ENCODE measurements at places on chromosomes 2 and 18.

GRCh38 chr2:127034051-127034450 is 72.9 kb downstream of the BIN1 start:
- no peak for DNase-seq

DNA sequence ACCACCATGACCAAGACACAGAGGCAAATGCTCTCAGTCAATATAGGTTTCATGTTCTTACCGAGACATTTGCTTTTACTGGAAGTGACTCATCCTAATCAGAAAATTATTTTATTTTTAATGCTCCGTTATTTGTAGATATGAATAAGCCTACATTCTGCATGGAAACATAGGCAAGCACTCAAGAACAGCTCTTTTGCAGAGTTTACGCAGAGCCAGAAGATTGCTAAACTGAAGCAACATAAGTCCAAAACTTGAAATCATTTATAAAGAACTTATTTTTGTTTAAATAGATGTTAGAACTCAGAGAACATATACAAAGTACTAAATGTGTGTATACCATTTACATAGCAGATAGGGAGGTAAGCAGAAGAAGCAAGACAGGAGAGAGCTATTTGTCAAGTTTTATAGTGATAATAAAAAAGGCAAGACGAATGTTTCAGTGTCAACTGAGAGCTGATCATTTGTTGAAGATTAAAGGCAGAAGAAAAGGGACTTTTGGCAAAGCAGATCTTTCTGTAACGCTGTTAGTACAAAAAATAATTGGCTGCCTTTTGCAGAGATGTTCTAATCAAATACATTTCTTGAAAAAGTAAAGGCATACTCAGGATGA is 12.4 kb upstream of the PPP1R1C start:
- no peak for DNase-seq

DNA sequence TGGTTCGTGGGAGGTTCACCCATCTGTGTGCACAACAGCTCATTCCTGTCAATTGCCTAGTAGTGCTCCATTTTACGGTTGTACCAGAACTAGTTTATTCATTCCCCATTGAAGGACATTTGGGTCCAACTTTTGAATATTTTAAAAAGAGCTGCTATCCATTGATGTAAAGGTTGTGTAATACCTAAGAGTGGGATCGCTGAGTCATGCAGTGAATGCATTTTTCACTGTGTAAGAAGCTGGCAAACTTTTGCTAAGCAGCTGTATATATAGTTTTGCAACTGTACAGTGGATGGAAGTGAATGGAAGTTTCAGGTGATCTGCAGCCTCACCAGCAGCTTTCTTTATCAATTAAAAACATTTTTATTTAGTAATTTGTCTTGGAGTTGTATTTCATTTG is 104.5 kb downstream of the DCDC2C start:
- DNase-seq = no peak

- no peak for DNase-seq
These were observed 41.7 kb downstream of the APOB start for GRCh38 chr2:21001988-21002813.

DNA sequence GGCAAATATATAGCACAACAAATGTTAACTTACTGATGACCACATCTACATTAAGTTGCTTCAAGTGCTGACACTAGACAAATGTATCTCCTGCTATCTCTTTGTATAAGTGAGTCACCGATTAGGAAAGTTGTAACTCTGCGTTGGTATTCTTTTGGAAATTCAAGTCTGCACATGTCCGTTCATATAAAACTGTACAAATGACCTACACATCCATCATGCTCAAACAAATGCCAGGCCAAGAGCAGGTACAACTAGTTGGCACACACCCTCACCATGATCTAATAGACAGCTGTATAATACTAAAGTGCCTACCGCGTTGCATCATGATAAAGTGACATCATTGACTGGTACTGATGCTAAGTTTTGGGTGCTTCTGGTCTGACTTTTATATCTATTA is 141.1 kb downstream of the RBMS1 start:
- DNase-seq = no peak

- DNase-seq = no peak
These were observed 6.9 kb upstream of the GYPC start for GRCh38 chr2:126649101-126649500.

GRCh38 chr2:72991980-72992733 is 74.8 kb downstream of the EMX1 start:
- DNase-seq = no peak

- DNase-seq = no peak
These were observed 89.3 kb upstream of the OTOS start for GRCh38 chr2:240229603-240230235.

DNA sequence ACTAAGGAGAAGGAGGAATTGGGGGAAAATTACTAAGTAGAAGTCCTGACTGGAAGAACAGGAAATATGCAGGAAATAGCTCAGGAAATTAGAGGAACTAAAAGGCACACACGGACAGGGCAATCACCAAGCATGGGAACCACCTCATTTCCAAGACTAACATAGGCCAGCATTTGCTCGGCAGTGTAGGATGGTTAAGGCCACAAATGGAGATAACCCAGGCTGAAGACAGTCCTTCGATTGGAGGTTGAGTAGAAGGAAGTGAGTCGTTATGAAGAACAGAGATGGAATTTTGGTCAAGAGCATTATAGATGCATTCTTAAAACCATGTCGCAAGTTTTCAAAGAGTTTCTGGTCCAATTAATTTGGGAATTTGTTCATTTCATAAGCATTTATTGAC is 401.4 kb downstream of the ALK start:
- DNase-seq = no peak

GRCh38 chr2:67660871-67661270 is 263.7 kb downstream of the ETAA1 start:
- DNase-seq = no peak

DNA sequence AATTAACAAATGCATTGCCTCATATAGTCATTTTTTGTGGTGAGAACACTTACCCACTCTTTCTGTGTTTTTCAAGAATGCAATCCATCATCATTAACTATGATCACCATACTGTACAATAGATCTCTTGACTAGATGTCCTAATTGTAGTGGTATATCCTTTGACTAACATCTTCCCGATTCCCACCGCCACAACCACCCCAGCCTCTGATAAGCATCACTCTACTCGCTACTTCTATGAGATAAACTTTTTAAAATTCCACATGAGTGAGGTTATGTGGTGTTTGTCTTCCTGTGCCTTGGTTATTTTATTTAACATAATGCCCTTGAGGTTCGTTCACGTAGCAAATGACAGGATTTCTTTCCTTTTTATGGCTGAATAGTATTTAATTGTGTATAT is 6.6 kb downstream of the VWA3B start:
- no peak for DNase-seq

DNA sequence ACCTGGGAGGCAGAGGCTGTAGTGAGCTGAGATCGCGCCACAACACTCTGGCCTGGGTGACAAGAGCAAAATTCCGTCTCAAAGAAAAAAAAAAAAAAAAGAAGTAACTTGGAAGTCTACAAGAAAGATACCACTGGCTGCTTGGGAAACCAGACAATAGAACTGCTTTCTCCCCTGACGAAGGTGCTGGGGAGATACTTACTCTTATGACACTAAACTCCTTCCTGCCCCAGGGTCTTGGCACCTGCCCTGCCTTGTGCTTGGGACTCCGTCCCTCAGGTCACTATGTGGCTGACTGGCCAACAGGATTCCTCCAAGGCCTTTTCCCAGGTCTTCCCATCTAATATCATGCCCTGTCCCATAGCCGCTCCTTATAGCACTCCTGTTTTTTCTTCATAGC is 30.7 kb downstream of the INPP5D start:
- no peak for DNase-seq

- DNase-seq = no peak
These were observed 48.5 kb downstream of the ALK start for GRCh38 chr2:29872870-29873269.

DNA sequence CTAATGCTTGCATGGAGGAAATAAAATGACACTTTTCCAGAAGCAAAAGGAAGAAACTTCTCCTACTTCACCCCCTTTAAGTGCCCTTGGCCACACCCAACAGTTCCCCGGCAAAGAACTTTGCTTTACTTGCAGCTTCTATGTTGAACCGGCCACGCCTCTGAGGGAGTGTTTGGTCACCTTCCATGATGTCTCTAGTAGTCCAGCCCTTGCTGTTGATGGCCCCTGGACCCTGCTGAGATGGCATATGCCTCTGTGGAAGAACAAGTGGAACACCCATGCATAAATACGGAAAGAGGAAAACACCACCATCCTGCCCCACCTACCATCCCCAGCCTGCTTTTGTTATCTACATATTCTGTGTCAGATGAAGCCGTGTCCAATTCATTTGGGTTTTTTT is 218.3 kb upstream of the POU3F3 start:
- DNase-seq = no peak

GRCh38 chr2:21754164-21754788 is 630.5 kb downstream of the TDRD15 start:
- DNase-seq = peak; percentile 1

DNA sequence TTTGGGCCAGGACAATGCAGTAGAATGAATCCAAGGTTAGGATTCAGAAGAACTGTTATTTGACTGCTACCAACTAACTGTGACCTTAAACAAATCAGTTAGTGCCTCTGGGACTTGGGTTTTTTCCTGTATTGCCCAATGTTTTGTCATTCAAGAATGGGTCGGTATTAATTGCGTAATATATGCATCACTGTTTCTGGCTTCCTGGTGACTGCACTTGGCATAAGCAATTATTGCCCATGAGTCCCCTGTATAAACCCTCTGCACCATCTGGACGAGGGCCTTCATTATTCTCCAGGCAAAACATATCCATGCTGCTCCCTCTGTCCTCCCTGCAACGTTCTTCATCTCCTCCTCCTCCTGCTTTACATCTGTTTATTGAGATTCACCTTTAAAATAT is 255.8 kb upstream of the LRRTM1 start:
- DNase-seq = no peak

DNA sequence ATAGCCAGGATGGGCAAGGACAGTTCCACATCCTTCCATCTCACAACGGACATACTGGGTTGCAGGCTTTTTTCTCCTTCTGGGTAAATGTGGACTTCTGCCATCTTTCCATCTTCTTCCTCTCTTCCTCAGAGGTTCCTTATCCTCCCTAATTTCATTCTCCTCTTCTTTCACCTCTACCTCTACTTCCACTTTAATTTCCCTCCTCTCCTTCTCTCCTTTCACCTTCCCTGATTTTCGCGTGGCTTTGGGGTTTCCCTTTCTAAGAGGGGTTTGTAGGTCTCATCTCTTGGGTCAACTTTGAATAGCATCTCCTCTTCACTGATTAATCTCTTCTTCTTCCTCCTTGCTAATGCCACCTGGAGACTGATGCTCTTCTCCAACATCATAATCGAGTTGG is 17.1 kb downstream of the POLR2D start:
- no peak for DNase-seq

DNA sequence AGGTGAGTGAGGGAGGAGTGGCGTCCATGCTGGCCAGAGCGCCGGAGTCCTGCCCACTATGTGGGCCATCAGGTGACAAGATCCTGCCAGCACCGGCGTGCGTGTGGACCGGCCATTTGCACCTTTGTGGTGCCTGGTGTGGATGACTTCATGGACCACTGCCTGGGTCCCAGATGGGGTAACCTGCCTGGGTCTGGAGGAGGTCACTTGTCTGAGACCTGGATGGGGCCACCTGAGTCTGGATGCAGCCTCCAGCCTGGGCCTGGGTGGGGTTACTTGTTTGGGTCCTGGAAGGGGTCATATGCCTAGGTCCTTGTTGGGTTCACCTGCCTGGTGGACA is 299.6 kb downstream of the NDUFA10 start:
- DNase-seq = no peak

GRCh38 chr2:776038-776437 is 98.8 kb upstream of the TMEM18 start:
- DNase-seq = no peak

- DNase-seq = no peak
These were observed 83.2 kb downstream of the TTC32 start for GRCh38 chr2:19818543-19818942.

DNA sequence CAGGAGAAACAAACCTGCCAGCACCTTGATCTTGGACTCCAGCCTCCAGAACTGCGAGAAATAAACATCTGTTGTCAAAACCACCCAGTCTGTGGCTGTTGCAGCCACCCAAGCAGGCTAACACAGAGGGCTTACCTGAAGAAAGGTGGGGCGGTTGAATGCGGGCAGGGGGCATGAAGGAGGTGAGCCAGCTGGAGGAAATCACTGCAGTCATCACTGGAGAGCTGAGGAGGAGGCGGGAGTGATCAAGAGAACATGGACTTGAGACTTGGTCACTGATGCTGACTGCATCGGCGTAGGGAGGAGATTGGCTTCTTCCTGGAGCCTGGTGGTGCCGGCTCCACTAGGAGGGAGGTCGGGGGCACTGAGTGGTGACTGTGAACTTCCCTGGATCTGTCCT is 14.6 kb upstream of the ARMC9 start:
- DNase-seq = no peak

DNA sequence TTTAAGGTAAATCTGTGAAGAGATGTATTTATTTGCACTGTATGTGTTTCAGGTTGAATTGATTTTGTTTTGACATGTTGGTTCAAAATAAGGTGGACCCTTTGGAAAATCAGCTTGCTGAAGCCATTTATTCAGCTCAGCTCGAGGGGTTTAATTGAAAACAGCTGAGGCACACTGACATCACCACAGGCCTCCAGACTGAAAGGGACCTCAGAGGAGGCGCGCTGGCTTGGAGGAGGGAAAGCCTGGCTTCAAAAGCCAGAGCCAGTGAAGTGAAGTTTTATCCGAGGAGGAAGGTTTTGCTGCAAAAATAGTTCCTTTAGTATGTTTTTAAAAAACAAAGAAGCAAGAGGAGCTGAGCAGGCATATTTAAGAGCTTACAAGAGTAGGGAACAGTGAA is 26.9 kb upstream of the DNMT3A start:
- no peak for DNase-seq

DNA sequence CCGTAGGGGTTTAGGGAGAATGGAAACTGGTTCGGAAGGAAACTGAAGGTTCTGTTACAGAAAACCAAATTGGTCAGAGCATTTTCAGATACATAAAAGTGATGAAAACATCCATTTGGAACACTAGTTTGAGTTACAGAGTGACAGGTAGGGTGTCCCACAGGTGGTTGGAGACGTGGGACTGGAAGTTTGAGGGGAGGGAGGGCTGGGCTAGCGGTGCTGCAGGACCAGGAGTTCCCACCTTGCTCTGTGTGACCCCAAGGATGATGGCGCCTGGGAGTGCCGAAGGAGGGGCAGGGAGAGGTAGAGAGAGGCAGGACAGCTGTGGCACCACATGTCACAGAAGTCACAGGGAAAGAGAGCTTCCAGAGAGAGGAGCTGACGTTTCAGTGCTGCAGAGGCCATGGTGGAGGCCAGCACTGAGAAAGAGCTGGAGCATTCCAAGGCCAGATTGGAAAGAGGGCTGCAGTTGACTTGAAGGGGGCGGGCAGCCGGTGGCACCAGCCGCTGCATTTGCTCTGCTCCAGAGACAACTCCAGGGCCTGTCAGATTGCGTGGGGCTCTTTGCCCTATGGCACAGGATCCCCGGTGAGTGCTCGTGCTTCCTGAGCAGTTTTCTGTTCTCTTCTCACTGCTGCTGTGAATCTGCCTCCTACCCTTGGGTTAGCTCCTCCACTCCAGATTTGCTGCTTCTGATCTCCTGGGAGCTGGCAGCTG is 56.2 kb upstream of the FOSL2 start:
- no peak for DNase-seq

- DNase-seq = no peak
These were observed 165.2 kb upstream of the DOCK10 start for GRCh38 chr2:225207471-225207870.

Data from HuH-7 (cell line).